ENCODE measurements at places on chromosomes 16 and 17. TPM values are rescaled to one million over a fixed set of nuclear protein-coding genes. Genes with fewer than 3 reads are reported as not detected.

DYNLRB2 gene
- total RNA-seq = not detected

DOC2B gene
- total RNA-seq = 2.6 TPM

KRTAP4-3 gene
- not detected for total RNA-seq

ANKRD40CL gene
- not detected for total RNA-seq

NAGS gene
- total RNA-seq = 4.5 TPM

C17orf78 gene
- total RNA-seq = not detected

C1QTNF1 gene
- total RNA-seq = 125 TPM

NLE1 gene
- total RNA-seq = 8.2 TPM

KRT36 gene
- total RNA-seq = not detected

PIPOX gene
- total RNA-seq = 0.79 TPM

RPAIN gene
- total RNA-seq = 40.7 TPM

DRC3 gene
- total RNA-seq = 0.94 TPM

CCDC92B gene
- total RNA-seq = not detected

ZNF747 gene
- 16.2 TPM for total RNA-seq

HSF4 gene
- total RNA-seq = 157 TPM

ENDOV gene
- 4.9 TPM for total RNA-seq

SLC7A5 gene
- total RNA-seq = 5.8 TPM

TMC7 gene
- total RNA-seq = 0.63 TPM

YBX2 gene
- total RNA-seq = 2.9 TPM

C16orf74 gene
- 1.4 TPM for total RNA-seq

SLC12A3 gene
- total RNA-seq = not detected

PIK3R6 gene
- not detected for total RNA-seq

UNKL gene
- 17.6 TPM for total RNA-seq

ITGAX gene
- total RNA-seq = 2.6 TPM

FOXN1 gene
- total RNA-seq = not detected

KCNH4 gene
- 0.15 TPM for total RNA-seq

CMTM2 gene
- total RNA-seq = not detected

NKD1 gene
- total RNA-seq = 3.0 TPM

PRR35 gene
- total RNA-seq = not detected

SALL1 gene
- 6.9 TPM for total RNA-seq

MMP28 gene
- total RNA-seq = 14.9 TPM

WNK4 gene
- 0.08 TPM for total RNA-seq

TMEM92 gene
- total RNA-seq = not detected

SLC6A4 gene
- 2.0 TPM for total RNA-seq

SOX9 gene
- total RNA-seq = 7.0 TPM

ETV4 gene
- 3.1 TPM for total RNA-seq

PIK3R5 gene
- total RNA-seq = 7.5 TPM

RAMP2 gene
- total RNA-seq = 28.9 TPM

KRTAP1-1 gene
- total RNA-seq = not detected

ASGR1 gene
- total RNA-seq = not detected

TNFSF13 gene
- 16.9 TPM for total RNA-seq

SLC35B1 gene
- 54.1 TPM for total RNA-seq

All from right atrium auricular region (tissue), 2 donors.